ENCODE measurements at places on chromosomes 1 and 21.

DNA sequence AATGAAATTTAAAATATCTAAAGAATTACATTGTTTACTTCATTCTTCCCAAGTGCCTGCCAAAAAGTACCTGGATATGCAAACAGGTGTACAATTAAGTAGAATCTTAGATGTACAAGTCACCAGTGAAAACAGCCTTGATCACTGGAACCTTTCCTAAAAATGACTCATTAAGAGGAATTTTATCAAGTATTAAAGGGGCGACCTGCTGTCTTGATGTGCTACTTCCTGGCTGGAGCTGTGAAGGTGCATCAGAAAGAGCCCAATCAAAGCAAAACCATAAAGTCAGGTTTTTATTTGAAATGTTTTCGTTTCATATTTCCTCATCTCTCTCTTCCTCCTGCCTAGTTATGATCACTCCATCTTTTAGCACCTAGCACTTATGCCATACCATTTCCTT is 33.4 kb downstream of the IFI44 start:
- no peak for DNase-seq

- DNase-seq, result no peak
Observed at GRCh38 chr1:1020000-1020404, at the start of gene AGRN. TSS of gene AGRN (plus strand) at chr1:1020120. CDS start at chr1:1020173, 53 bp downstream.

- DNase-seq, result no peak
Observed at GRCh38 chr1:89760496-89760895, 60.3 kb upstream of the LRRC8D start.

- no peak for DNase-seq
Observed at GRCh38 chr1:2172551-2173146, 21.9 kb downstream of the FAAP20 start.

DNA sequence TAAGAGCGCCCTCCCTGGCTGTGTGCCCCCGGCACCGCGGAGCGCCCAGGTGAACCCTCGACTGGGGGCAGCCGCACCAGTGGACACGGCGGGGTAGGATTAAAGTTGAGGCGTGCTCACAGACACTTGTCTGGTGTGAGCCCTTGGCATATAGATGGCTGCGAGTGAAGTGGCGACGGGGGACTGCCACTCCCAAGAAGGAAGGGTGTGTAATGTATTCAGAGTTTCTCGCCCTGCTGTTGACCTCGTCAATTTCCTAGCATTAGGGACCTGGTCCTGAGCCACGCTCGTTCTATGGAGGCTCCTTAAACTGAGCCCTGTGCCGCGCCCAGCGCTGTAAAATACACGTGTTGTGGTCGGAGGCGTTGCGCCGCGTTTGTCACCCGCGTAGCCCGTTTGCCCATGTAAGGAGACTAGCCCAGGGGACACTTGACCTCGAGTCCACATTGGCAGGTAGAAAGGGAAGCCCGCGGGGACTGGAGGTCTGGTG is 554 bp downstream of the EVA1C start:
- no peak for DNase-seq

DNA sequence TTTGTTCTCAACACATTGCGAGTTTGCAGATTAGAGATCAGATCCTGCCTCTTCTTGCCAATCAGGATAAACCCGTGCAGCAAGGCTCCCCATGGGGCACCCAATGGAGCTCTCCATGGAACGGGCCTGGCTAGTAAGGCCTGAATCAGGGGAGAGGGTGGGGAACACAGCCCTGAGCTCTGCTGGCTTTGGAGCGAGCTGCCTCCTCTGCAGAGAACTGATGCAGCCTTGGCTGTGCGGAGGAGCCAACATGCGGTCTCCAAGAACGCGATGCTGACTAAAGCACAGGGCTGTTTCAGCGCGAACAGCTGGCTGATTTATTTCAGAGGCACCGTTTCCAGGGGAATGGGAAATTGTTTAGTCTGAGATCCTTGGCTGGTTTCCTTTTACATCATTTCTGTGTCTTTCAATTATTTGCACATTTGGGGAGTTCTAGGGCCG is 139.7 kb downstream of the TSEN15 start:
- DNase-seq, result no peak

DNA sequence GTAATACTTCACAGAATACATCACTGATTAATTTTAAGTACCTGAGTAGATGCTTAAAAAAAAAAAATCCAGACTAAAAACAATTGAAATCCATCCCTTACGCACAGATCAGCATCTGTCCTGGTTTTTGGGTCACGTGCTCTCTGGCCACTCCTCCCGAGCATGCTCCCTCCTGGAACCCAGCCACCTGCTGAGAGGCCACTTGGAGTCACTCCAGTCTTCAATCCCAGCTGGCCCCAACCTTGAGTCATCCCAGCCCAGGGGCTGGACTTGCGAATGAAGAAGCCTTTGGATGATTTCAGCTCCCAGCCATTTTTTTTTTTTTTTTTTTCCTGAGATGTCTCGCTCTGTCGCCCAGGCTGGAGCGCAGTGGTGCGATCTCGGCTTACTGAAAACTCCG is 8.9 kb downstream of the MAP1LC3C start:
- no peak for DNase-seq

- DNase-seq, result no peak
Observed at GRCh38 chr1:158681606-158682005, 4.9 kb downstream of the SPTA1 start.

DNA sequence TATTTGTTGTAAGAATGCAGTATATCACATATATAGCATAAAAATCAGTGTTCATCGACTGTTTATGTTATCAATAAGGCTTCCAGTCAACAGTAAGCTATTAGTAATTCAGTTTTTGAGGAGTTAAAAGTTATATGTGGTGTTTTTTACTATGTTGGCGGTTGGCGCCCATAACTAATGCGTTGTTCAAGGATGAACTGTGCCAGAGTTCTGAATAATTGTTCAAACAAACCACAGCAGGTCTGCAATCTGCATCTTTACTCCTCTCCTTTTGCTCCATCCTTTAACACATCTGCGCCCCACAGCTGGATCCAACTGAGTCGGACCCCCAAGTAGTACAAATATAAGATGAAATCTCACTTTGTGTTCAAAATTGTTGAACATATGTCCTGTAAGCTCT is 836.1 kb downstream of the LTN1 start:
- DNase-seq, result no peak

DNA sequence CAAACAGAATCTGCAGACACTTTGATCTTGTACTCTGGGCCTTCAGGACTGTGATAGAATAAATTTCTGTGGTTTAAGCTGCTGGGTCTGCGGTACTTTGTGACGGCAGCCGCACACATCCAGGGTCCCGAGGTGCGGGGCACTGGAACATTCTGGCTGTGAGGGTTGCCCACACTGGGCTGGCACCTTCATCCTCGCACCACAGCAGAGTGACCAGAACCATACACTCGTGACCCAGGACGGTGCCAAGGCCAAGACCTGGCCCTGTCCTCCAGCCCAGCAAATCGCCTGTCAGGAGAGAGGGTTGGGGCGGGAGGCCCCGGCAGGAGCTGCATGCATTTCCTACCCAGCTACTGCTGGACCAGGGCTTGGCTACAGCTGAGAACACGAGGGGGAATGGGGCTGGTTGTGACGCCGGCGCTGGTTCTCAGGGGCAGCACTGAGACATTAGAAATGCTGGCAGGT is 2.6 kb upstream of the FTCD start:
- DNase-seq, result no peak

- DNase-seq, result no peak
Observed at GRCh38 chr1:51285055-51285454, 45.3 kb downstream of the TTC39A start.
